ENCODE measurements at places on chromosomes 11 and 22.

DNA sequence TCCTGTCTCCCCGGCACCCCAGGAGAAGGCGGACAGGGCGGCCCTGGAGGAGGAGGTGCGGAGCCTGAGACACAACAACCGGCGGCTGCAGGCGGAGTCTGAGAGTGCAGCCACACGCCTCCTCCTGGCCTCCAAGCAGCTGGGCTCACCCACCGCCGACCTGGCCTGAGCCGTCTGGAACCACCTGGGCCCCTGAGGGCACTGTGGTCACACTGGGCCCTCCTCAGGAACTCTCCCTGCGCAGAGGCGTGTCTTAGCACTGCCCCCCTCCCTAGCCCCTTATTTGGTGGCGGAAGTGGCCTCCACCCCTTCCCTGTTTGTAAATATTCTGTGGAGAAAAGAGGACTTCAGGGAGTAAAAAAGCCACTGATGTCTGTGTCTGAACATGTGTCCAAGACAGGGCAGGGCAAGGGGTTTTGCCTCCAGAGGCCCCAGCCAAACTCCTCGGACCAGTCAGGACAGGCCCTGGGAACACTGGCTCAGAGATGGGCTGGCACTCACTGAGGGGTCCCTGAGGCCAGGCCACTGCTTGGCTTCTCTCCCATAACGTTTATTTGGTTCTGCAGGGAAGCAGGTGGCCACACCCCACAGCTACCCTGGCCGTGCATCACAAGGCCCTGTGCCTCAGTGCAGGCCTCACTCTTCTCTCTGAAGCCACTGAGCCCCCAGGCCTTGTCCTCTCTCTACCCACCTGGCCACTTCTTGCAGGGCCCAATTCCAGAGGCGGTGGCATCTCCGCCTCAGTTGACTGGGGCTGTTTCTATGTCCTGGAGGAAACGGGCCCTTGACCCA lies 12.0 kb downstream of the RELA start:
- no peak for DNase-seq

GRCh38 chr11:76265771-76266241 lies 59.5 kb upstream of the WNT11 start:
- no peak for DNase-seq

DNA sequence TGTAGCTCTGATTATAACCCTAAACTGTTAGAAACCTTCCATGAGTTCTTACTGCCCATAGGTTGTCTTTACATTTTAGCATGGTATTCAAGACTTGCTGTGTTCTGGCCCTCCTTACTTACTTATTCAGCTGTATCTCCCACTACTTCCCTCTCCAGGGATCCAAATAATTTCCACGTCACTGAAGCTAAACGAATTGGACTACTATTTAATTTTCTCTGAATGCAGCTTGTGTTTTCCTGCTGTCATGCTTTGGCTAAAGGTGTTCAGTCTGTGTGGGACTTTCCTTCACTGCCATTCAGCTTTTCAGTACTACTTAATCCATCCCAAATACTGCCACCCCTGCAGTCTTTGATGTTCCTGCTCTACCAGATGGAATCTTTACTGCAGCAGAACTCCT lies 88.3 kb downstream of the UVRAG start:
- DNase-seq: no peak

GRCh38 chr11:73998846-73999575 lies 9.9 kb downstream of the UCP3 start:
- DNase-seq: no peak

GRCh38 chr11:22702031-22702430 lies 35.6 kb downstream of the GAS2 start:
- no peak for DNase-seq

DNA sequence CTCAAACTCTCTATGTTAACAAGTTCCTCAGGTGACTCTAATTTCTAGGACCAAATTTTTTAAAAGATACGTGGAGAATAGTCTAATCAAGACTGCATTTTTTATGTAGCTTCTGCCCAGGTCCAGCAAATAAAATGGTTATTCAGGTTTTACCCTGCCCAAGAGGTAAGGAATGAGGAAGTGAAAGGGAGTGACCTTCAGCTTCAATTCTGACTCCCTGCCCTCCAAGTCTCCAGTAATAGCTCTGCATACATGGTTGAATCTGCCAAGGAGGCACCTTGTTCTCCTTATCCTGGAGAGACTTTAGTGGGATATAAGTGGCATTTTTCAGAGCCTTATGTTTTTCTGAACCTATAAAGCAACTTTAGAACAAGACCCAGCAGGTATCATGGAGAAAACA lies 15.5 kb downstream of the MUC15 start:
- no peak for DNase-seq

GRCh38 chr11:57336111-57336666 lies 497 bp upstream of the SSRP1 start:
- no peak for DNase-seq

GRCh38 chr11:2825261-2825888 lies 60.2 kb downstream of the CDKN1C start:
- no peak for DNase-seq

GRCh38 chr11:15710580-15711275 lies 596.0 kb downstream of the INSC start:
- DNase-seq: no peak

DNA sequence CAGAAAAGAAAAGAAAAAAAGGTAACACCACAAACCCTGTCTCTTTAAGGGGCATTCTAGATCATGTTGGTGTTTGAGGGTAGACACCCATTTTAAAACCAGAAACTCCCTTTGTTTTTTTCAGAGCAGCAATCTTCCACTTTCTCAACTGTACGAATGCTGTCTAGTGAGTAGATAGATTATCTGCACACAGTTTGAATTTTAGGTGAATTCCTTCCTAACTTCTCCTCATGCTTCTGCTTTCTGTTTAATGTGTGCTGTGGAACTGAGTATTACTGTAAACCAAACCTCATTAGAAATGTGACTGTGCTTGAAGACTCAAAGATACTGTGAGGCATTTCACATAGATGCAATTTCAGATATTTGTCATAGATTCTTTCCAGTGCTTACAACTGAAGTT lies 102.4 kb downstream of the PRMT3 start:
- peak; percentile 11 for DNase-seq

- DNase-seq: peak; percentile 66
Observed at GRCh38 chr22:42313804-42314581, 43.5 kb upstream of the TCF20 start.

DNA sequence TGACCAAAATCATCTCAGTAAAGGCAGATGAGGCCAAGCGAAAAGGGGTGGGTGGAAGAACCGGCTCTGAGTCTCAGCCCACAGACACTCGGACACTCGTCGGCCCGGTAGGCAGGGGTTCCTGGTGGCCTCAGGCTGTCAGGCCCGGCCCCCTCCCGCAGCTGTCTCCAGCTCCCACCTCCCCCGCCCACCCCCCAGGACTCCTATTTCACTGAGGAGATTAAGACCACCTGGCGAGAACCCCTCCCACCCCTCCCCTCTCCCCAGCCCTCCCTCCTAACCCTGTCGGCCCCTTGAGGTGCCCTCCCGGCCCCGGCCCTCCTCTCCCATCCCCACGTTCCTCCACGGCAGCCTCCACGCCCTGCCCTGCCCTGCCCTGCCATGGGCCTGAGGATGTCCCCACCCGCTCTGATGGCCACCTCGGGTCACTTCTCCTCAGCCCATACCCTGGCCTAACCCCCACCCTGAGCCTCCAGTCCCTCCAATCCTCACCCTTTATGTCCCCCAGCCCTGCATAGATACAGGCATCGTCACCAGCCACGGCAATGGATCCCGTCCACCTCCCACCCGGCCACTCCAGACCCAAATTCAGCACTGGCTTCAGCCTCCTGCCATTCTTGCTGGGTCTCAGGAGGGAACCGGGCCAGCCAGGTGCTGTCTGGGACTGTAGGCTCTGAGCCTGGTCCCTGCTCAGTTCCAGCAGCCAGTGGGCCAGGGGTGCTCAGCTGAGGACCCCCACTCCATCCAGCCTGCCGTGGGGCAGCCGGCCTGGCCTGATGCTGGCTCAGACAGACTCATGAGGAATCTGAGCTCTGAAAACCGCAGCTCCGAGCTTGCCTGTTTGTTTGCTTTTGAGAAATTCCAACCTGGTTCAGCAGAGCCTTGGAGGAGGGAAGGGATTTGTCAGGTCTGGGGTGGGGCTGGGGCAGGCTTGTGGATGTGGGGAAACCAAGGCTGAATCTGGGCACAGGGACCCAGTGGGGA lies 9.8 kb upstream of the TBX1 start:
- DNase-seq: no peak

DNA sequence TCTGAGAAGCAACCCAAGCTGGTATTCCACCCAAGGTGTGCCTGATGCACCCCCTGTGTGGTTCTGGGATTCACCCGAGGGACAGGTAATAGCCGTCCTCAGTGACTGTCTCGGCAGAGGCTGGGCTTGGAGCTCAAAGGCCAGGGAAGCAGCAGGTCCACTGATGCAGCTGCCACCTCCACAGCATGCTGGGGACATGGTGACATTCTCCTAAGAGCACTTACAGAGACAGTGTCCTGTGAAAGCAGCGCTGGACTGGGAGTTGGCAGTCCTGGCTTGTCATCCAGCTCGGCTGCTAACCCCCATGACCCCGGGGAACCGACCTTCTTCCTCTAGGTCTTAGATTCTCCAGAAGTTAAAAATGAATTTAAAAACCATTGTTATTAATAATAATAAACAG lies 72.8 kb downstream of the RPUSD4 start:
- no peak for DNase-seq

DNA sequence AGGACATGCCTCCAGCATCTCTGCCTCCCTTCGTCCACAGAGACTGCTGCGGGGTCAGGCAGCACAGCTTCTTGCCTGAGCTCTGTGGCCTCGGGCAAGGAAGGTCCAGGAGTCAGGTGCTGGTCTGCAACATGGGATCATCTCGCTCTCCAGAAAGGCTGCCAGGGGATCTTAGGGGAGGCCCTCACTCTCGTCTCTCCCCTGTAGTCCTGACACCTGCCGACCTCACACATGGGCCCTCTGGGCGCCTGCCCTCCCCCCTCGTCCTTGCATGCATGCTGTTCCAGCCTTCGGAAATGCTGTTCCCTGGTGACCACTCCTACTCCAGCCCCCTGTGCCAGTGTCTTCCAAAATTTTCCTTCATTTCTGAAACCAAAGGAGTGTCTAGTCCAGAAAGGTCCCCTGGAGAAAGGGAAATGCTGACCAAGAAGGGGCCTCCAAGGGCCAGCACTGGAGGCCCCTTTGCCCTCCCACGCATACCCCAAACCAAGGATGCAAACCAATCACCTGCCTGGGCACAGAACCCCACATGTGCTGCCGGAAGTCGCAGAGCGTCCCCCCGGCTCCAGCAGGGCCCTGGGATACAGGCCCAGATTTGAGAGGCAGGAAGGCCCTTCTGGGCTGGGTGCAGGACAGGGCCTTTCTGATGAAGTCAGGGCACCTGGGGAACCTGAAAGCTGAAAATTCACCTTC lies 41.0 kb downstream of the IGF2 start:
- DNase-seq: no peak

- DNase-seq: no peak
Observed at GRCh38 chr11:96061069-96061468, 137.2 kb upstream of the MTMR2 start.

- no peak for DNase-seq
Observed at GRCh38 chr11:123640029-123640428, 14.4 kb downstream of the SCN3B start.

GRCh38 chr11:90476442-90477007 lies 253.7 kb upstream of the CHORDC1 start:
- no peak for DNase-seq

GRCh38 chr11:66316849-66317251 lies at the start of gene CD248:
Gene CD248, minus strand, starts transcription at chr11:66317044. Its CDS starts 17 bp downstream, at chr11:66317027.
- DNase-seq: no peak

GRCh38 chr11:86955111-86955360 lies 159 bp downstream of the FZD4 start:
- DNase-seq: no peak

DNA sequence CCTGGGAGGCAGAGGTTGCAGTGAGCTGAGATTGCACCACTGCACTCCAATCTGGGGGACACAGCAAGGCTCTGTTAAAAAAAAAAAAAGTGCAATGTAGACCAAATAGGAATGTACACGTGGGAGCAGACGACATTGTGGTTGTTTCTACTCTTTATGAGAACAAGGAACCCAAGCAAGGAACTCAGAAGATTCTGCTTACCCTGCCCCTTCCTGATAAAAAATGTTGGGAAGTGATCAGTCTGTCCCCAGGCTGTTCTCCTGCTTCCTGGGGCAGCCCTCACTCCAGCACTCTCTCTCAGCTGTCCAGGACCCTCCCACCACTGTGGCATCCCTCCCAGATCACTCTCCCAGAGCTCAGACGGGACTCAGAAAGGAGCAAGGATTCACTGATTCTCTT lies 31.8 kb downstream of the SLCO2B1 start:
- DNase-seq: no peak

GRCh38 chr22:40653361-40653760 lies 16.8 kb upstream of the MRTFA start:
- DNase-seq: no peak

DNA sequence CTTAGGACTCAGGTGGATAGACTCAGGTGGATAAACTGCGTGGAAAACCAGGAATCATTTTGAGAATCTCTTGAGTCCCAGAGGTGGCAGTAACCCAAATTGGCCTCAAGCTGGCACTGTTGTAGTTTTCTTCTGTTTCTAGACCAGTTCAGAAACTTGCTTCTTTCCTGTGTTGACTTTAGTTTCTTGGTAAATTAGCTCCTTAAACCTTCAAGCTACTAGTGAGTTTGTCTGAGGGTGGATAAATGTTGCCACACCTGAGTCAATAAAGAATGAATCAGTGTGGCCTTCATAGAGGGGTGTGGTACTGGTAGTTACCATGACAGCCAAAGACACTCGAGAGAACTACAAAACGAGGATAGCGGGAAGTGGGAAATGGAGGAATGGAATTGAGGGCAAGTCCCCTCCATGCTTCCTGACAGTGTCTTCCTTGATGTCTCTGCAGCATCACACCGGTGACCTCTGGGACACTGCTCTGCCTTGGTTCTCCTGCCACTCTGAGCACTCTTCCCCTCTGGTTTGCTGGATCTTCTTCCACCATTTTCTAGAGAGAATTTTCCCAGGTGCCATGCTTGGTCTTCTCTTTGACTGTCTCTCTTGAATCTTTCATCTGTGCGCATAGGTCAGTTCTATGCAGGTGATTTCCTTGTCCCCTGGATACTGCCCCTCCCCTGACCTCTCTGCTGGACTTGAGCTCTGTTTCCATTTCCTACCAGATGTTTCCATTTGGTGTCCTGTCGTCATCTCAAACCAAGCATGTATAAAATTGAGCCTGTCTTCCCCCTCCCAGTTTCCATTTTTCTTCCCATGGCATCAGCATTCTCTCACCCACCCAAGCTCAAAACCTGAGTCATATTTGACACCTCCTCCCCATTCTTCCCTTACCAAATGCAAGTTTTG lies 7.2 kb downstream of the POLD4 start:
- DNase-seq: peak; percentile 27

- DNase-seq: no peak
Observed at GRCh38 chr22:37431366-37431765, 4.1 kb upstream of the ELFN2 start.

- no peak for DNase-seq
Observed at GRCh38 chr11:95684701-95685100, 104.9 kb downstream of the FAM76B start.

Data from GM20000 (cell line).